ENCODE measurements at places on chromosomes 3 and 15.

GRCh38 chr3:49469037-49469935 lies 781 bp upstream of the DAG1 start:
- DNase-seq, result peak; percentile 52

GRCh38 chr3:131730581-131730980 lies 227.8 kb upstream of the MRPL3 start:
- peak; percentile 51 for DNase-seq

DNA sequence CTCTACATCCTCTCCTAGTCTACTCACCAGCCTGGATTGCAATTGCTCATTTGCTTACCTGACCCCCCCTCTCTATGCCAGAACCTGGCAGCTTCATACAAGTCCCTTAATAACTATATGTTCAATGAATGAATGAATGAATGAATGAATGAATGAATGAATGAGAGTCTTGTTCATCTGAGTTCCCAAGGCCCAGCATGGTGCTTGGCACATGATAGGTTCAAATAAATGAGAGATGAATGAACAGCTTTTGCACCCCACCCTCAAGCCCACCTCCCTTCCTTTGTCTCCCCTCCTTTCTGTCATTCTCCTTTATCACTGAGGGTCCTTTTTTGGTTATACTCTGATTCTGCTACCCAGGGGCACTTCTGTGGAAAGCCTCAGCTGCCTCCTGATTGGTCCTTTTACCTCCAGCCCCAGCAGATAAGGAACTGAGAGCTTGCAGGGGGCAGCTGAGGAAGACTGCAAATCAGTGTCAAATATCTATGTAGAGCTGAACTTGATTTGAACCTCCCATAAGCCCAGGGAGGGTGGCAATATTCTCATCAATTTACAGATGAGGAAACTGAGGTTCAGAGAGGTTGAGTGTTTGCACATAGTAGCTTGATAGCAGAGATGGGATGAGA lies 54.1 kb upstream of the CHRNB4 start:
- DNase-seq, result no peak

DNA sequence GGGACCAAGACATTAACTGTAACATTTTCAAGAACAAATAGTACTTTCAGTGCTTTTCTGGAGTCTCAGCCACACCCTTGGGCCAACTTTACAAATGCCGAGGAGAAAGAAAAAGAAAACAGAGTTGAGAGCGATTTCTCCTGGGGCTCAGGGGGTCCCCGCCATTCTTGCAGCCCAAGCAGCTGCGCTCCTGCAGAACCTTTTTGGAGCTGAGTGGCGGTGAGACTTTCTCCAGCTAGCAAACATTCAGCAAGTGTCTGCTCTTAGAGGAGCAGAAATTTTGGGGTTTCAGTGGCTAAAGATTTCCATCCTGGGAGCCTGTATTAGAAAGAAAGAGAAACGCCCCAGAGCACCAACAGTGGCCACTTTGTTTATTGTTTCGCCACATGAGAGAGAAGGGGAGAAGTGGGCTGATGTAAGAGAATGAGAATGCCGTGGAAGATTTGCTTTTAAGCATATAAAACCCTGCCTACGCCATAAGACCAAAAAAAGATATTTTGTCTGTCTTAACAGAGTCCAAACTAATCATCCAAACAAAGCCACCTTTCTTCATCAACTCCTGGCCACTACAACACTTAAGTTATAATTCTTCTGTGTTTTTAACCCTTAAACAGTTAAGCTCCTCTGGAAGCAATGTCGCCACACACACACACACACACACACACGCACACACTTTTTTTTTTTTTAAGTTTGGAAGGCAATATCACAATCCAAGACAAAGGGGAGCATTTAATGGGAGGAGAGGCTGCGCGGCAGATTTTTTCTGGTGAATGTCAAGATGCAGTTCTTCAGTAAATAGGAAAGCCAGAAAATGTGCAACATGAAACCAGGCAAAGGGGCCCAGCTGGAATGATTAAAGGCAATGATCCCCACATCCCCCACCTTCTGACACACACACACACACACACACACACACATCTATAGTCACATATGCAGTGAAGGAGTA lies 19.2 kb downstream of the EID1 start:
- DNase-seq, result no peak

DNA sequence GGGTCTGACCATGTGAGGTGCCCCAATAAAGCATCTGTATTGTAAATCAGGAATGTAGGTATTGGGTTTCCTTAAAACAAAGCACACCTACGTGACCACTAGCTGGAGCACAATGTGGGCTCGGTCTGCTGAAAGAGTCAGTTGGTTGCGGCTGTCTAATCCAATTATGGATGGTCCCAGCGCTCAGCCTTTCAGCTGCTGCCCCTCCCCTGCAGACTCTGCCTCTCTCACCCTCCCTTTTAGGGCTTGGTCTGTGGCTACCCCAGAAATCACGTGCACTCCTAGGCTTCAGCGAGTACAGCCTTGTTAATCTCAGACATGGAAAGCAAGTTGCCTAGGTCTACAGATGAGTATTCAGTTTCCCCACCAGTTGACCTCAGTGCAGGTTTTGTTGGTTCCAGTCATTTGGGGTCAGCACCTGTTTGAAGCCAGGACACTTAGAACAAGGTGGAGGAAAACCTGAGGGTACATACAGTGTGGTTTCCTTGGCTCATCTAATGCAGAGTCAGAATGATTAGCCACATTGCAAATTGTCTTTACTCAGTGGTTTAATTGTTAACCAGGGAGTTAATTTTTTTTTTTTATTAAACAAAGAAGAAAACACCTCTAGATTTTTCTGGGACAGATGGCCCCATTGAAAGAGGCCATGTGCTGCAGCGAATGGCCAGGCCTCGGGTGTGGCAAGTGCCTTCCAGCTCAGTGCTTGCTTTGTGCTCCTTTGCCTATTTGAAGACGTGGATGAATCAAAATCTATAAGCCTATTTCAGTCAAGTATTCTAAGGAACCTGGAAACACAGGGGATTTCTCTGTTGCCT lies 137.7 kb downstream of the IGF1R start:
- DNase-seq, result no peak
